ENCODE measurements at places on chromosomes 4 and X.
A peak's percentile ranks its signal among the peaks of the same experiment; 100 is the strongest.

GRCh38 chr4:138696771-138697170 lies 318.8 kb upstream of the NOCT start:
- no peak for DNase-seq

- DNase-seq, result no peak
Observed at GRCh38 chr4:26407476-26407875, 82.8 kb downstream of the CCKAR start.

DNA sequence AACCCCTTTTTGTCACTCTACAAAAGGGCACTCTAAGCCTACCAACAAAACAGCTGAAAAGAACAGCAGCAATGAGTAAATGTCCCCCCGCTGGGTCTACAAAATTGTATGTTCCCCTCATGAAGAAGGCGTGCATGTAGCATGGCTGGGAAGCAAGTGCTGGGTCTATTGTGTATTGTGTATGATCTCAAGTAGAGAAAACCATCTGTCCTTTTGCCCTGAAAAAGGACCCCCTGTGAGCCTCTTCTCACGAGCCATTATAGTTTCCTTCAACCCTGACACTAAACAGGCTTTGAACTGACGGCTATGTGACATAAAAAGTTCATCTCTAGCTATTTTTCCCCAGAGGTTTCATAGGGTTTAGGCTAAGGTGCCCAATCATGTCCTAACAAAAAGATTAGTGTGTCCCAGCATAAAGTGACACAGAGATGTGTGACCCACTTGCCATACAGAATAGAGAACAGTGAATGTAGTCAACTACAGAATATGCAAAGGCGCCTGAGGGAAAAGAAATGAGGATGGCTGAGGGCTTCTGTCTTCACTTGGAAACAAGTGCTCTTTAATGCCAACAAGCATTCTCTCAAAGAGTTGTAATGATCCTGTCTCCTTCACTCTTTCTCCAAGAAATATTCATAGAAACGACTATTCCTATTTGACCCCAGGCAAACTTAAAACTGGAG lies 27.3 kb downstream of the COL25A1 start:
- DNase-seq, result no peak

DNA sequence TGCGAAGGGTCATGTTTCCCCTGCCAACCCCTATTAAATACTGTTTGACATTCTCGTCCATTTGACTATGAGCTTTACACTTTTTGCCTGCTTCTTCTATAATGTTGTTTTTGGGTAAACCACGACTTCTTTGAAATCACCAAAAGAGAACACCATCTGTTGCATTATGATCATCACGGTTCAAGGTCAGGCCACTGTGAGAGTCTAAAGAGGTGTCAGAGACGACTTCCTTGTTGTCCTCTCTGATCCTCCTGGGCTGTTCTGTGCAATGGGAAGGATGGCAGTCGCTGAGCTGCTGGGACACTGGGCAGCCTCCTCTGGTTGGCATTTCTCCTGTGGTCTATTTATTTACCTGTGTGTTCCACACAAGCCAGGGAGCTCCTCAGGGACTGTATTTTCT lies 137.5 kb downstream of the RASL11B start:
- DNase-seq, result no peak

DNA sequence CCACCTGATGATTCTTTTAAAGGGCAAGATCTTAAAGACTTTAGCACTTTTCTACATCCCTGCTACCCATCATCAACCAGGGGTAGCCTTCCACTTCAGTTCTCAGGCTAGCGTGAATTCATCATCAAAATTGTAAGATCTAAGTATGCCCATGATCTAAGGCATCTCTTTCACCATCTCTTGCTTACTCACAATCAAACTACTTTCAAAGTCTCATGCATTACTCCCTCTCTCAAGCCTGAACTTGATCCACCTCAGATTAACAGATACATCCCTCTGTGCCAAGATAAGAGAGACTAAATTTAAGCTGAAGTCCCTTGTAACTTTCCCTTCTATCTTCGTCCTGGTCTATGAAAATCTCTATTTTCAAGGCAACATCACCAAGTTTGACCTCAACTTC lies 62.8 kb downstream of the DHX15 start:
- DNase-seq, result no peak

GRCh38 chr4:36917413-36917812 lies 327.1 kb upstream of the NWD2 start:
- no peak for DNase-seq

- DNase-seq, result no peak
Observed at GRCh38 chr4:157739242-157739641, 433.6 kb downstream of the GASK1B start.

- DNase-seq, result peak; percentile 49
Observed at GRCh38 chr4:94621491-94622080, 136.2 kb upstream of the BMPR1B start.

DNA sequence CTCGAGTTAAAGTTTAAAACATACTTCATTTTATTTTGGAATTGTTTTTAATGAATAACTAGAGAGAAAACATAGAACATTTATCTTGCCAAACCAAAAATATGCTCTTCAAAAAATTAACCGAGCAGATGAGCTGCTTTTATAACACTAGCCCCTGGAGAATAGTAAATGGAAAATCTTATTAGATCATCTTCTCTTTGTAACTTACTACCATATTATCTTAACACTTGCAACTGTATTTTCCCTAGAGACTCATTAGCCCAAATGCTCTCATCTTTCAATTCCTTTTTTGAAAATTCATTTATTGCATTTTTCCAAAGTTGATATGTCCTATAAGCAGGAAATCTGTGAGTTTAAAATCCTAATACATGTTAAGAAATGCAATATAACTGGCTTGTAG lies 143.3 kb downstream of the CAMK2D start:
- no peak for DNase-seq

DNA sequence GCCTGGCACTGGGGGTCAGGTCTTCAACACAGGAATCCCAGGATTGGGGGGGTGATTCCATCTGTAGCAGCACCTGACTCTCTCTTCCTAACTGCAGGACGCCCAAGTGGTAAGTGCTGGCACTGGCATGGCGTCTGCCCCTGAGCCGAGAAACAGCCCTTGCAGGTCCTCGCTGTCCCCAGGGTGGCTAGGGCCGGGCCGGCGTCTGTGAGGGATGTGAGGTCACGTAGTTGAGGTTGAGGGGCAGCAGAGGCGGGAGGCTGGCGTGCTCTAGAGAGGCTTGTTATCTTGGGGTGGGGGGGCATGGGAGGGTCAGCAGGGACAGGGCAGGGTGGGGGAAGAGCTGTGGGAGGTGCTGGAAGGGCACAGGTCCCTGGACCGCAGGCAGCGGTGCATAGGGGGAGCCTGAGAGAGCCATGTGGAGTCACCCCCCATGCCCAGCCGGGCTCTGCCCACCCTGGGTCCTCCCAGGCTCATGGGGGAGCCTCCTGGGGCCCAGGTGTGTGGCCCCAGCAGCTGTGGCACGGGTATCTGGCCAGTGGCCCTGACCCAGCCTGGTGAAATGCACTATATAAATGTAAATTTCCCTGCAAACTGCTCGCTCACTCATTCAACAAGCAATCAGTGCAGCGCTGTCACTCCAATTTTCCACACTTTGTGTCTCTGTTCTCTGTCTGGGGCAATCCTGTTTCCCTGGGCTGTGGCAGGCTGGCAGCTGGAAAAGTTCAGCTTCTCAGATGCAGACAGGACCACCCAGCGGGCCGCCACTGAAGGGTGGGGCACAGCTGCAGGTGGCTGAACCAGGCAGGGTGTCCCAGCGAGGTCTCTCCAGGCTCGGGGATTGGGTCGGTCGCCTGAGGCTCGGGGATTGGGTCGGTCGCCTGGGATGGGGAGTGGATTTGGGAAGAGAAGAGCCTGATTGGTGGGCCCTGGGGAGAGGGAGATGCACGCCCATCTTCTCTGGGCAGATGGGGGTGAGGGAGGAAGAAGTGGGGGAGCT lies 102.2 kb upstream of the NKX1-1 start:
- no peak for DNase-seq

GRCh38 chr4:81874661-81875515 lies 403.2 kb upstream of the RASGEF1B start:
- no peak for DNase-seq

GRCh38 chrX:19787305-19787815 lies 100.0 kb downstream of the SH3KBP1 start:
- no peak for DNase-seq

- DNase-seq, result peak; percentile 63
Observed at GRCh38 chrX:152895724-152896420, 2.0 kb upstream of the ZNF185 start.

- DNase-seq, result no peak
Observed at GRCh38 chr4:10623862-10624261, 60.7 kb downstream of the CLNK start.

GRCh38 chr4:83862471-83862870 lies 326.6 kb downstream of the GPAT3 start:
- no peak for DNase-seq

DNA sequence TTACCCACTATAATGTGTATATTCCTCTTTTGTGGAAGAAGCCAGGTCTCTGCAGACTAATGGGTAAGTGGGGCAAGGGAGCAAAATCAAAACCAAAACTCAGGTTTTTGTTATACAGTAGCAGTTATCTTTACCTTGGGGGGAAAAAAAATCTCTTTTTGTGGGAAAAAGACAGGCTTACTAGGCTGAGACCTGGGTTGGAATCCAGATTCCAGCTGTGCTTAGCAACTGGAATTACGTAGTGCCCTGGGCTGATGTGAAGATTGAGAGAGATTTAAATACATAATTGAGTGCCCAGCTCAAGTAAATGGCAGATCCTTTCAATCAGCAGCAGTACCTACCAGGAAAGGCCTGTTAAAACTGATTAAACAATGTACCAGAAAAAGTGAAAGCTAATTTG lies 15.4 kb upstream of the SCD5 start:
- DNase-seq, result no peak

GRCh38 chrX:68462197-68462596 lies 28.9 kb upstream of the OPHN1 start:
- no peak for DNase-seq

DNA sequence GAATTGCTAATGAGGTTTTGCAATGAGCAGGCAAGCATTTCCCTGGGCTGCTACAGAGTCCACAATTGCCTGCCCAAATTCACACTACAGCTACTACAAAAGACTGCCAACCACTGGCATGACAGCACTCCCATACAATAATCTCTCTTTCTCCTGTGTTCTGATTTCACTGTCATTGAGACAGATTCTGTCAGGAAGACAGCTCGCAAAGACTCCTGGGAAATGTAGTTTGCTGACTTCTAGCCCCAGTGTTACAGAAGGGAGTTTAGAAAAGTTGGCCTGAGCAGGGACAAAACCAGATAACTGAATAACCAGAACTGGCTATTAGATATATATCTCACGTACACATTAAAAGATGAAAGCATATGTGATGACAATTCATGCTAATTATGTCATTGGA lies 1231.3 kb upstream of the PRKX start:
- no peak for DNase-seq

DNA sequence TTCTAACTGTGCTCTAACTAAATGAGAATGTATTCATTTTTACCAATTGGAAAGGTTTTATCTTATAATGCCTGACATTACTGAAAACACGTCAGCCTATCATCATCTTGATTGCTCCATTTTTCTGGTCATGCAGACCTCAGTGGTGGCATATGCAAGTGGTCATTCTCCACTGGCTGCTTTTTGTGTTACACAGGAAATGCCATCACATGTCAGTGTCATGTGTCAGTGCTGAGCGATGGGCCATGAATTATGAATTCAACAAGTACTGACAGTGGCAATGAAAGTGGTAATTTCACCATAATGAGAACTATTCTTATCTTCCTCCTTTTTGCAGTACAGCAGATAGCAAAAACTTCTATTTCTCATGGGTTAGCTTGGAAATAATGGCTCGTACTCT lies 190.5 kb downstream of the PACRGL start:
- DNase-seq, result no peak

DNA sequence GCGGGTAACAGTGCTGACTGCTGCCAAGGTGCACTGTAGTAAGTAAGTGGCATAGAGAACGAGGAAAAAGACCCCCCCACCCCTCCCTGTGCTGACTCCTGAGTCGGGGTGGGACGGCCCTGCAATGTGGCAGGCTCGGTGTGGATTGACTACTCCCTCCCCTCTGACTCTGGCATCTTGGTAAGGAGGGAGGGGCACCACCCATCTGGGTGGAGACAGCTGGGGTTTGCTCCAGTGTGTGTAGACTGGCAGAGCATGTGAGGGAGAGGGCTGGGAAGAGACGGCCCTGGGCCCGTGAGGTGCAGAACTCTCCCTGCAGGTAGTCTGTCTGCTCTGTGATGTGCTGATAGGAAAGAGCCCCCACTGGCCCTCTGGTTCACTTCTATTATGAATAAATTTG lies 31.0 kb downstream of the NSG1 start:
- DNase-seq, result no peak

DNA sequence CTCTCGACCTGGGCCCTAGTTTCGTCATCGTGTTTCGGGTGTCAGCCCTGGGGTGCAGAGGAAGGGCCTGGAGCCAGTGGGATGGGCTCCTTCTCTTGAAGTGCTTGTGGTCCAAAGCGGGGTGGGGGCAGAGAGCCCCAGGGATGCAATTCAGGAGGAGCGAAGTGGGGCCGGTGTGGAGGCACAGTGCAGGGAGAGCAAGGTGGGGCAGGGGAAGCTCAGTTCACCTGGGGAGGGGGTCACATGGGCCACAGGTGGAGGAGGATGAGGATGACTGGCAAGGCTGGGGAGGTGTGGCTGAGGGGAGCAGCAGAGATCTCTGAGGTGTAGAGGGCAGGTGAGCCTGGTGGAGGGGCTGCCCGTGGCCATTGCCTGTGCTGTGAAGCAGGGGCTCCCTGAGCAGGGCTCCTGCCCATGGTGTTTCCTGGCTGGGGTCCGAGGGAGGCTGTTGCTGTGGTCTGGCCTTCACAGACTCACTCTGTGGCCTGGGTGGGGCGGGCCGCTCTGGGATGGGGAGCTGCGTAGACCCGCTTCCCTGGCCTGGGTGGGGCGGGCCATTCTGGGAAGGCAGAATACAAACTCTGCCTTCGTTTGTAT lies 6.9 kb downstream of the SORCS2 start:
- no peak for DNase-seq

GRCh38 chrX:11597479-11597878 lies 68.2 kb downstream of the ARHGAP6 start:
- DNase-seq, result no peak

DNA sequence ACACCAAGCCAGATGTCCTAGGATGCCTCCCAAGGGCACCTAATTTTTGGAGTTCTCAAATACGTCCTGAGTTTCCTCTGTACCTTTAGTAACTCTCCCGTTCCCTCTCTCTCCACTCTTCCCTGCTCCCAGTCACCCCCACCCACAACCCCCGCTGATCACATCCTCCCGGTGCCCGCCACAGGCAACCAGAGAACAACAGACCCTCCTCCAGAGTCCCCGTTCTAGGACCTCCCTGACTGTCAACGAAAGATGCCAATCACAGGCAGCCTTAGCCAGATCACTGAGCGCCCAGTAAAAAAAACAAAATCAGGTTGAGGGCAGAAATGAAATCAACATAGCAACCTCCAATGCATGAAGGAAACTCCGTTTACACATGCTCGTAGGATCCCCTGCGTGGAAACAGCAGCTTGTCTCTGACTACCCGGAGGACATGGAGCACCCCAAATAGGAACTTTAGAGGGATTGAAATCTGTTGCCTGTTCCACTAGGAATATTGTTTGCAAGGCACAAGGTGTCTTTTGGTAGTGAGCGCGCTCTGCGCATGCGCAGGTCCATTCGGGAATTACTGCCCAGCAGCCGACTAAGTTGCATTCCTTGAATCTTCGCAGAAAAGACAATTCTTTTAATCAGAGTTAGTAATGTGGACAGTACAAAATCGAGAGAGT lies at the start of gene GABRB1:
TSS of gene GABRB1 (plus strand) at position 557 of the 668 bp plus-strand sequence.
- peak; percentile 36 for DNase-seq
